ENCODE measurements at places on chromosomes 7 and 10.

GRCh38 chr7:48296966-48297365, 125.7 kb downstream of the ABCA13 start:
- DNase-seq = no peak

DNA sequence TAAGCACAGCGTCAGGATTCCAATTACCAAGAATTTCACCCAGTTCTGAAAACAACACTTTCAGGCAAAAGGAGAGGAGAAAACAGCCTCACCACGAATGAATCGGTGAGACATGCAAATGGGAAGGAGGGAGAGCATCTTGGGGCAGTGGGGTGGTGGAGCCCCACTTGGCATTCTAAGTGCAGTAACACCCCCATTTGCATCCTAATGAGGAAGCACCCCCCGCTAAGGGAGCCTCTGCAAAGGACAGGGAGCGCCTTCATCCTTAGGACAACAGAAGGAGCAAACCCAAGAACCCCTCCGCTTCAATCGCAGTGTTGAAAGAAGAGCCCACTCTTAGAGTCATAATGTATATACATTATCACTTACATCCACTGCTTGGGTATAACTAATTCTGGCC, 46.8 kb downstream of the NRAP start:
- no peak for DNase-seq

DNA sequence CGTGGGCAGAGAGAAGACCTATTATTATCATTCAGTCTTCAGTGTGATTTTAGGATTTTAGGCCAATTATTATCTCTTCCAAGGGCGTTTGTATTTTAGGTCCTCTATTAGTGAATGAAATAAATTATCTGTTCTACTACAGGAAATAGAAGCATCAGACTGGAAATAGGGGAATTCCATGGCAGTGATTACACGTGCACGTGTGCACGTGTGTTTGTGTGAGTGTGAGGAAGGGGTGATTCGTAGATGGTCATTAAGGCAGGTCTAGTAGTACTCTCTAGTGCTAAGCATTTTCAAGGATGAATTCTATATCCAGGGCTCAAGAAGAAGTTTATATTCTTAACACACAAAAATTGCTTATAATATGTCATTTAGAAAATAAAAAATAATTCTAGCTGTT, 623.2 kb downstream of the GATA3 start:
- no peak for DNase-seq

DNA sequence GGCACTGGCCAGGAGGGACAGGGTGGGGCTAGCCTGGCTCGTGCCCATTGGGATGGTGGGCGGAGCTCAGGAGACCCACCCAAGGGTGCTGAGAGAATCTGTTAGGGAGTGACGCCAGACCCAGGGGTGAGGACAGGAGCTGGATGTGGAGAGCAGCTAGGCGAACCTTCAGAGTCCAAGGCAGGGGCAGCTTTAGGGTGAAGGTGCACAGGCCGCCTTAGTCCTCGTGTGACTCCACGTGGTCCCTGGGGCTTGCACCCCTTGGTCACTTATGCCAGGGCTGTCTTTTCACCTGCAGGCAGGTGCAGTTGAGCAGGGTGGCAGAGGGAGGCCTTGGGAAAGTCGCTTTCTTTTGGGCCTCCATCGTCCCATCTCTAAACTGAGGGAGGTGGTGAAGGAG, 4.3 kb downstream of the RAMP3 start:
- no peak for DNase-seq

DNA sequence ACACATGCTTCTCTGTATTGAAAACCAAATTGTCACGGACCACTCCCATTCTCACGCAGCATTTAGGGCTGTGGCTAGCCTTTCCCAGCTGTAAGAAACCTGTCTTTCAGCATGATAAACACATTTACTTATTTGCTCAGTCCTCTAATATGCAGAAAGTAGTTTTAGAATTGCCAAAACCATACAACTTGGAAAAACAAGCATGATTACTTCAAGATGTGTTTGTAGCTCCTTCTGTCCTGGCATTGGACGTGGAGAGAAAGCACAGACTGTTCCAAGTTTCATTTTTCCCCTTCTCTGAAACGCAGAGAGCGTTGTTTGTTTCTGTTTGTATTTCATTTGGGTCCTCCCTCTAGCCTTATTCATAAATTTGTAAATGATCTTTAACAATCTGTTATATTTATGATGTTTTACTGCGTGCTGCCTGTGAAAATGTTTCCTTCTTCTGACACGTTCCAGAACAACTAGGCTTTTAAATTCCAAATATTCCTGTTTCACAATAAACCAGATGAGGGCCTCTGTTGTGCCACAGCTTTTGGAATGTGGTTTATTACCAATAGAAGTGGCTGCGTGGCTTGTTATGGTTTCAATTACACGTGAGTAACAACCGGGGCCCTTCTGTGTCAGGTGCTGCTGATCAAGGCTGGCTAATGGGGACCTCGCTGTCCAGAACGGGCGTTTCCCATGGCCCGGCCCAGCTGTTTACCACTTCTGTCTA, 26.1 kb downstream of the MNX1 start:
- no peak for DNase-seq

DNA sequence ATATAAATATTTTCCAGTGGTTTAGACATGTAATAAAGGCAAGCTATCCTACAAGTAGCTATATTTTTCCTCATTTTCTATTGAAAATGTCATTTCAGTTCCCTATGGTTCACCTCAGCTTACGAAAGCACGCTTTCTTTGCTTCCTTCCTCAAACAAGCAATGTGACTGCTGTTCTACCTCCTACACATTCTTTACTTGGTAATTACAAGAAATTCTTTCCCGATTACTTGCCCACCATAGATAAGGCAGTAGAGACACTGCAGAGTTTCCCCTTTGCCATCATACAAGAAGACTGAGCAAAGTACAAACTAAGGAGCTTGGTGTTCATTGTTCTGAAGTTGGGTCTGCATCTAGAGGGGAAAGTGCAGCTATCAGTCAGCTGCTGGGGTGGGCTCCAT, 249.4 kb downstream of the CRPPA start:
- DNase-seq = no peak

- peak; percentile 40 for DNase-seq
Observed at GRCh38 chr7:116122972-116123595, 87.3 kb upstream of the TES start.

DNA sequence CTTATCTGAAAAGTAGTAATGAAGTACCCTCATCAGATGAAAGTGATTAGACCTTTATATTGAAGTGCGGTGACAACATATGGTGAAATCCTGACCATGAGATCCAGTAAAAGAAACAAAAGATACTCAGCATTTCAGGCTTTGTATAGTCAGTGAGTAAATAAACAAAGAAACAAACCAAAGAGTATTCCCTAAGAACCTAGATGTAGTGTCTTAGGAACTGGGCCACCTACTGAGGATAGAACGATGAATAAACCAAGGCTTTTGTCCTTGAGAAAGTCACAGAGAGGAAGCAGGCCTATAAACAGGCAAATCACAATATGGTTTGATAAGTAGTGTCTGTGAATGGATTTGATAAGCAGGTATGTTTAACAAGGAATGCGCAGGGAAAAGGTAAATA, 46.2 kb downstream of the ZNF277 start:
- DNase-seq = no peak

DNA sequence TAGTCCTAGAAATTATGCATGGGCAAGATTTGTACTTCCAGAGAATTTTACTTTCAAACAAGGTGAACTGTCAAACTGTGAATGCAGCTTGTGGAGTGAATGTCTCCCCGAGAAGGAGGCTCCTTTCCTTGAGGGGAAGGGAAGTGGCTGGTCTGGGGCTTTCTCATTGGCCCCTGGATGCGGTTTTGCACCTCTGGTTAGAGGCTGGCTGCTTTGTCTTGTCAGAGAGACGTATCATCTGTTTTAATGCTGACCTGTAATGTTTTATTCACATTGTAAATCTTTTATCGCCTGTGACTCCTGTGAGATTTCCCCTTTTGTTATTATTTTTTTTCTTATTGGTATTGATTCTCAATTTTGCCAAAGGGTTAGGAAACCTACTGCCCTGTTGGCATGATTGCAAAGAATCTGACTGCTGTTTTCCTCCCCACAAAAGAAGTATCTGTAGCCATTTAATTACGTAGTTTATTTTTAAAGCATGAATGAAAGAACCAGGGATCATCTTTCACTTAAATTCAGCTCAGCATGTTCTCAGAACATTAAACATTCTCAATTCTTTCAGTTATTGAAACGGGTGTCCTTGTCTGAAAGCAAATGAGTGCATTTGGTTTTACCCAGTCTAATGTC, 238.3 kb upstream of the NFE2L3 start:
- DNase-seq = no peak

DNA sequence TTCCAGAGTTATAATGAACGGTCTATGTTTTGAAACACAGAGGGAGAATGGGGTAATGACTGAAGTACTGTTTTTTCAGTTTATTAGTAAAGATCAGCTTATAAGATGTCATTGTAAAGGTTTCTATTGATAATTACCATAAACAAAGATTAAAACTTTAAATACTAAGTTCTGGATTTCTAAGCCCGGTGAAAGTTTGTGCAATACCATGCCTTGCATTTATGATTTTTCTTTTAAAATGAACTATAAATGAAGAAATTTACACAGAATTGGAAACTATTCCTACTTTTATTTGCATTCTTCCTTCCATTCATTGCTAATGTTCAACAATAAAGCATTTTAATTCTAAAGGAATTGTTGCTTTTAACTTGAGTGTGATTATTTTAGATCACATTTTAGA, 4.9 kb downstream of the MEOX2 start:
- no peak for DNase-seq

- no peak for DNase-seq
Observed at GRCh38 chr7:2201128-2201527, 31.6 kb downstream of the MAD1L1 start.

DNA sequence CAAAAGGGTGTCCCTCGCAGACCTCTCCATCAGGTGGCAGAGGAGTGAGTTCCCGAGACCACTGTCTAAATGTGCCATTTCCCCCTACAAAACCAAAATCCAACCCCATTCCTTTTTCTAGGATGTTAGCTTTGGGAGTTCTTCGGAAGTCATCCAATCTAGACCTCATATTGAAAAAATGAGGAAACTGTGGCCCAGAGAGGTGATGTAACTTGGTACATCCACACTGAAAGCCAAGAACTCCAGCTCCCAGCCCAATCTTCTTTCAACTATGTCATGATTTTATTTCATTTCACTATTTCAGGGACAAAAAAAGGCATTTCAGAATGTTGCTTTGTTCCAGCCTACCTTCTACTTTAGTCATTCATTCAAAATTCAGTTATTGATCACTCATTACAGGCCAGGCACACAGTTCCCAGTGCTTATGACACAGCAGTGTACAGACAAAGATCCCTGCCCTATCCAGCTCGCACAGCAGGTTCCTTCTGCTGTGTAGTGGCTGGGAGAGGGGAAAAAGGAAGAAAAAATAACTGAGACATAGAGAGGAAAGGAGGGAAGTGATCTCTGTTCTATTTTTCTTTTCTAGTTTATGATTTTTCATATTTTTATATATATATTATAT, 35.8 kb downstream of the SCRN1 start:
- DNase-seq = no peak

DNA sequence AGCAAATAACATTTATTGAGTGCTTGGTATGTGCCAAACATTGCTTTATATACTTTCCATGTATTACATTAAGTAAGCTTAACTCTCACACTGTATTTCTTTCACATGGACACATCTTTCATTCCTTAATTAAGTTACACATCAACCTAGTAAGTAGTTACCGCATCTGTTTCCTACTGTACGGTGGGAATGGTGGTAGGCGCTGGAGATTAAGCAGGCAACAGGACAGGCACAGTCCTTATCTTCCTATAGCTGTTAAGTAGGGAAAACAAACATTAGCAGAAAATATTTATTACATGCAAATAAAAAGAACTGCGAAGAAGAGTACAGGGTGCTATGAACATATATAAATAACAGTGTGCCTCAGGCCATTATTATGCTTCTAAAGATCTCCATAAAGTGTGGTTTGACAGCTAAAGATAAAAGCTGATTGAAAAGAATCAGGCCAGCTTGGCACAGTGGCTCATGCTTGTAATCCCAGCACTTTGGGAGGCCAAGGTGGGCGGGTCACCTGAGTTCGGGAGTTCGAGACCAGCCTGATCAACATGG, 105.0 kb downstream of the SUGCT start:
- no peak for DNase-seq

- DNase-seq = no peak
Observed at GRCh38 chr10:126738001-126738400, 67.5 kb upstream of the C10orf90 start.

- DNase-seq = peak; percentile 86
Observed at GRCh38 chr7:46448478-46448877, 527.4 kb upstream of the IGFBP3 start.

DNA sequence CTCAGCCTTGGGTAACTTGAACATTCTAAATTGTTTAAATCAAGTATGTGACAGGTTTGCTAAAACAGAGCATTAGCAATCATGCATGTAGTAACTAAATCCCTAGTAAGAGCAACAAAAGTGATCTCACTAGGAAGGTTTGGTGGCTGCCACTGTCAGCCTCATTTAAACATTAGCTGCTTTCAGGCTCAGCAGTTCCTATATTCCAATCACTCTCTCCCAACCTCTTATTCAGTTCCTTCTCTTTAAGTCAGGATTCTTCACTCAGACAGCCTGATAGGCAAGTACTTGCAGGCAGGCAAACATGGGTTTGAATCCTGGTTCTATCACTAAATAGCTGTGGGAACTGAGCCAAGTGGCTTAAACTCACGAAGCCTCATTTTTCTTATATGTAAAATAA, 3.6 kb downstream of the CREB3L2 start:
- no peak for DNase-seq

DNA sequence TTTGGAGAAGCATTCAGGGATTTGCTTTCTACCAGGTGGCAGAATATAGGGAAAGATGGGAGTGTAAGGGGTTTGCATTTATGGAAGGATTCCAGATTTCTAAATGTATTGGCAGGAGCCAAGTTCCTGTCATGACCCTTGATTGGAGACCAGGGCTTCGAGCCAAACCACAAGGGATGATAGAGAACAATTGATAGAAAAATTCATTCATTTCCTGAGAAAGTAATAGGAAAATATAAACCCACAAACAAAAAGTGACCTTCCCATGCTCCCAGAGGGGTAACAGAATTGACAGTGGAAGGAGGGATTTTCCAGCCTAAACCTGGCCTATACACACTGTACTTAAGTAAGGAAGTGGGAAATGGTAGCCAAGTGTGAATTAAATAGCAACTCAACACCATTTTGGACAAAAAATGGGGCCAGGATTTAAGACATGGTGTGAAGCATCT, 22.4 kb upstream of the IFIT2 start:
- no peak for DNase-seq

GRCh38 chr10:73997461-73997786, 492 bp upstream of the VCL start:
- peak; percentile 73 for DNase-seq

- no peak for DNase-seq
Observed at GRCh38 chr10:132131581-132132420, 54.9 kb upstream of the DPYSL4 start.
